ENCODE measurements at places on chromosomes 4 and X.

- no peak for DNase-seq
Observed at GRCh38 chrX:114959729-114960128, 57.7 kb downstream of the IL13RA2 start.

DNA sequence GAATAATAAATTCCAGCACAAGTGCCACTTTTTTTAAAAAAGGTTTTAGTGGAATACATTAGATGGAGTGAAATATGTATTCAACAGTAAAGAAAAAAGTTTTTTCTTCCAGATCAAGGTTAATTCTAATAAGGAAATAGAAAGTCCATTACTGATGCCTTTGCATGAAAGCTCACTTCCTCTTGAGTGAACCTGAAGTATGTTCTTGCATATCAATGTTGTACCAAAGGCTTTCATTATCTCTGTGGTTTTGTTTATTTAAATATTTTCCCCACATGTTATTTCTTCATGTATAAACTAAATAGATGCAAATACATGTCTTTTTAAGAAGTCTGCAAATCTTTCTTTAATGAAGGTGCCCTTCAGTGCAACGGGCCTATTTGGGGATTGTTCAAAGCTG, 307.9 kb downstream of the C4orf33 start:
- no peak for DNase-seq

DNA sequence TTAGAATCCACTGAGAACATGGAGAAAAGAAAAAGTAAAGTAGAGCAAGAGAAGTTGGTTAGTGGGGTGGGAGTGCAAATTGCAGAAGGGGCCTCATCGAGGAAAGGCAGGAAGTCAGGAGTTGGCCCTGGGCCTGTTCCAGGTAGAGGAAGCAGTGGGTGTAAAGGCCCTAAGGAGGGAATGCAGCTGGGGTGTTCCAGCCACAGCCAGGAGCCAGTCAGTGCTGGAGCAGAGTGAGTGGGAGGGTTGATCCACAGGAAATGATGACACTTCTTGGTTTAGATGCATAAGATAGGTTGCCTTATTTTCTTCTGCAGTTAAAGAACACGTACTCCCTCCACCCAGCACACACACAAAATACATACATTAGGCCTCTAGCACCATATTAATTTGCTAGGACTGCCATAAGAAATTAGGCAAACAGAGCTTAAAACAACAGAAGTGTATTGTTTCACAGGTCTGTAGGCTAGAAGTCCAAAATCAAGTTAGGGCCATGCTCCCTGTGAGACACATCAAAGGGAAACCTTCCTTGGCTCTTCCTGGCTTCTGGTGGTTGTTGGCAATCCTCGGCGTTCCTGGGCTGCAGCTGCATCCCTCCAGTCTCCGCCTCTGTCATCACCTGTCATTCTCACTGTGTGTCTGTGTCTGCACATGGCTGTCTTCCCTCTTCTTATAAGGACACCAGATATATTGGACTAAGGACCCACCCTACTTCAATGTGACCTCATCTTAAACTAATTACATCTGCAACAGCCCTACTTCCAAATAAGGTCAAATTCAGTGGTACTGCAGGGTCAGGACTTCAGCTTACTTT, 205.9 kb downstream of the AASDH start:
- peak; percentile 66 for DNase-seq

- DNase-seq, result no peak
Observed at GRCh38 chrX:17767734-17768133, 30.4 kb downstream of the SCML1 start.

- no peak for DNase-seq
Observed at GRCh38 chr4:141730805-141731204, 94.4 kb downstream of the IL15 start.

DNA sequence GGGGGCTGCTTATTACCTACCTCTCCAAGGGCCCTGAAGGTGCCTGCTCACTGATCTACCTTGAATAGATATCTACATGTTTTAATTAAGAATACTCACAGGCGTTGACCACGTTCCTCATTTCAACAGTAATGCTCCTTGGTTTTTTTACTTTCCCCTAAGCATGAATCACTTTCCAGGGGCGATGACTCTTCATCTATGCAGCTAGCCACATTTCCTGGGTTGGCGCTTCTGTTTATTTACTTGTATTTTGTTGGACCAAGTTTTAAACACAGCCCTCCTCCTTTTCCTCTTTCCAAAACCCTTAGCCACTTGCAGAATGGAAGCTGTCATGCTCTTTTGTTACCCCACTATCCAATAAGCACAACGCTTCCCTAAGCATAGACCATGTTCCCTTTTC, 50.8 kb downstream of the CBLL2 start:
- no peak for DNase-seq

DNA sequence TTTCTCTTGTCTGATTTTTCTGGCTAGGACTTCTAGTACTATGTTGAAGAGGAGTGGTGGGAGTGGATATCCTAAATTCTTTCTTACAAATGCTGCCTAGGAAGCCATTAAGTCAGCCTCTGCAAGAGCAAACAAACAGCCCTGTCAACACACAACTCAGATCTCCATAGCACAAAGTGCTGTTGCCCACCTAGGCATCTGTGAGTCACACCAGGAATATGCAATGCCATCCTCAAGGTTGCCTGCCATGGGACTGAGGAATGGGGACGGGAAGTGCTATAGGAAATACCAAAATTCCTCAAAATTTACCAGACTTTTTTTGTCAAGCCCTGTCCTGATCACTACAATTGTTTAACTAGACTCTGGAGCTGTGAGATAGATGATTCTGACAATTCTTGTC, 466.9 kb downstream of the FSTL5 start:
- DNase-seq, result no peak

GRCh38 chr4:169604131-169604900, 8.1 kb downstream of the NEK1 start:
- no peak for DNase-seq

DNA sequence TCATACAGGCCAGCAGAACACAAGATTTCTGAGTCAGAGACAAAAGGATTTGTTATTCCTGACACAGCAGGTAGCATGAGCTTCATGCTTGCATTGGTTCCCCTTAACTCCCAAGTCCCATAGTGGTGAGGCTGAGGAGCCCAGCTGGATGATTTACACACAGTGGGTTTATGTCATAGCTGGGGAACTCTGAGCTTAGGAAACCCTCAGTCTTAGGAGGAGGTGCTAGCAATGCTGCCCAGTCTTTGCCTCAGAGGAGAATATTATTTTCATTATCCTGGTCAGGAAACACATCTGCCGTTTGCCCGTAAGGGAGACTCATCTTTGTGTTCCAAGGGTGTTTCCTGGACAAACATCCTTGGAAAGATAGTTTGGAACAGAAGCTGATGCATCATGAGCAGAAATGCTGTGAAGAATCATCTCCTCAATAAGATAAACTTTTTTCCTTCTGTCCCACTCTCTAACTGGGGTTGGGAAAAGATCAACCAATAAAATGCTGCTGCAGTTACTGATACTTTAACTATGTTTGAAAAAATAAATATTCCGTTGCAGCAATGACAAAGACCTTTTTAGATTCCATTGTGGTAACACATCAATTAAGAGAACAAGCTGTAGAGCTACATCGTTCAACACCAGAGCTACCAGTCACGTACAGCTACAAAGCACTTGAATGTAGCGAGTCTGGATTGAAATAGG, 146.8 kb downstream of the DCLK2 start:
- no peak for DNase-seq

- DNase-seq, result no peak
Observed at GRCh38 chr4:169025184-169025583, 15.1 kb upstream of the CBR4 start.

DNA sequence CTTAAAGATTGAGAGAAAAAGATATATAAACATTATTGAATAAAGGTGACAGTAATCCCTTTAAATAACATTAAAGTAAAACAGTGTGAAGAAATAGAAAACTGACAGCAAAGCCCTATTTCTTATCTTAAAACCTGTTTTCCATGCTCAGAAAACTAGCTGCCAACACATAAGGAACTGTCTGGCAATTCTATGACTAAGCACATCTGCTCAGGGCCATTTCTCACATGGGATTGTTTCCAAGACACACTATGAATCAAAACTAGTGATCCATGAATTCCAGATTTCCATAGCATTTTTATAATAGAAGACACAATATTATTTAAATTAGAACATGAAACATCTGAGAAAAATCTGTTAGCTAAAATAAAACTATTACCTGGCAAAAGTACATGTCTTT, 113.4 kb downstream of the SCLT1 start:
- no peak for DNase-seq

DNA sequence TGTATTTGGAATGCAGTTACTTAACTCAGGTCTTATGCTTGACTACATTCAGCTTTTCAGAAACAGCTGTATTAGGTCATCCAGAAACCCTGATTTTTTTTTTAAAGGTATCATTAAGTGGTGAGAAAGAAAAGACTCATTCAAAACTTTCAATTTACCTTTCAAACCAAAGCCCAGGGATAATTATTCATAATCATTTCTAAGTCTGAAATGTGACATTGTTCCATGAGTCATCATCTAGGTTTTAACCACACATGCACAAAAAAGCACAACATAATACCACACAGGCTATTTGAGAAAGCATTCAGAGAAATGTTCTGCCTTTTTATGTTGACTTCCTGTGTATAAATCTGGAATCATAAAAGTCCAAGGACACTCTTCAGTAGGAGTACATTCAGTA, 288.2 kb downstream of the IL1RAPL2 start:
- DNase-seq, result no peak

GRCh38 chrX:31021537-31021936, 50.3 kb downstream of the FTHL17 start:
- peak; percentile 51 for DNase-seq

GRCh38 chr4:82447886-82448285, 17.5 kb downstream of the ENOPH1 start:
- DNase-seq, result no peak

DNA sequence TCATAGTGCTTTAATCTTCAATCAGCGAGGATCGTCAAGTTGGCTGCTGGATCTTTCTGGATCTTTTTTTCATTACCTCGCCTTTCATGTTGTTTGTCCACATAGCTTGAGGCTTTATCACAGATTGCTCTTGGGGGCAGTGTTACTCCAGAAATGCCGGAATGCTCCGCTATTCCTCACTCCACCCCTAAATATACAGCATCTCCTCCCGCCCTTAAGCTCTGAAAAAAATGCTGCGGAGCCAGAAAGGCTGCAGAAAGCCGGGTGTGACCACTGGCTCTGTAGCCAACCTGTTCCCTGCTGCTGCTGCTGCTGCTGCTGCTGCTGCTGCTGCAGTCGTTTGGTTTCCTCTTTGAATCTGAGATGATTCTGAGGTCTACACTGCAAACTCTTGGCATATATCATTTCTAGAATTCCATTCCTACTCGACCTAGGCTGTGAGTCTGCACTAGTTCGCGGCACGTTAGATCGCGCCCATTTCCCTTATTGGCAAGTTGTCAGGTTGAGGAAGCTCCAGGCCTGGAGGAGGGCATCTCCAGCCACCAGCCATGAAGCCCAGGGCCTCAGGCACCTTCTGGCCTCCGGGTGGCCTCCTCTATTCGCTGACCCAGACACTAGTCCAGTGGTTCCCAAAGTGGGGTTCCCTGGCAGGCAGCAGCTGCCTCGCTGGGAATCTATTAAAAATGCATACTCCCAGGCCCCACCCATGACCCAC, 34.2 kb downstream of the WDR13 start:
- peak; percentile 89 for DNase-seq

DNA sequence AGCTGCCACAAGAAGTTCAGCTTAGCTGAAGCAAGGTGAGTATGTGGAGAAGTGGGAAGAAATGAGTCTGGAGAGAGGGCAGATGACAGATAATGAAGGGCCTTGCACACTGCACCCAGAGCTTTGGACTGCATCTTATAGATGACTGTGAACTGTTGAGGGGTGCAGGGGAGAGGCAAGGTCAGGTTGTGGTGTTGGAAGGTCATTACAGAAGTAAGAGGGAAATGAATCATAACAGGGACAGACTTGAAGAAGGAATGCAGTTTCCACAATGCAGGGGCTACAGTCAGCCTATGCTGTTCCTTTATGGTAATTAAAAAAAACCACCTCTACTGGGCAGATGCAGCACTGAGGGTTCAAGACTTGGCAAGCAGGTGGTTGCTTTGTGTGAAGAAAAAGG, 4.8 kb upstream of the IGFBP7 start:
- DNase-seq, result no peak

GRCh38 chrX:140434347-140434746, 70.5 kb downstream of the SOX3 start:
- no peak for DNase-seq

Data from left hindlimb (tissue), 1 donor.